ENCODE measurements at places on chromosomes 12 and 14. TPM values are rescaled to one million over a fixed set of nuclear protein-coding genes. Genes with fewer than 3 reads are reported as not detected.

Gene MSRB3
- total RNA-seq: not detected

Gene C1R
- 1.4 TPM for total RNA-seq

Gene CD27
- total RNA-seq: 149 TPM

Gene ALDH1L2
- total RNA-seq: 0.47 TPM

- no peak for DNase-seq
These were observed 769.8 kb downstream of the C12orf50 start for GRCh38 chr12:87259391-87259790.

GRCh38 chr14:41298328-41298690 lies 308.4 kb upstream of the LRFN5 start:
- DNase-seq: no peak

- no peak for DNase-seq
These were observed 1.2 kb downstream of the NTN4 start for GRCh38 chr12:95789126-95790032.

DNA sequence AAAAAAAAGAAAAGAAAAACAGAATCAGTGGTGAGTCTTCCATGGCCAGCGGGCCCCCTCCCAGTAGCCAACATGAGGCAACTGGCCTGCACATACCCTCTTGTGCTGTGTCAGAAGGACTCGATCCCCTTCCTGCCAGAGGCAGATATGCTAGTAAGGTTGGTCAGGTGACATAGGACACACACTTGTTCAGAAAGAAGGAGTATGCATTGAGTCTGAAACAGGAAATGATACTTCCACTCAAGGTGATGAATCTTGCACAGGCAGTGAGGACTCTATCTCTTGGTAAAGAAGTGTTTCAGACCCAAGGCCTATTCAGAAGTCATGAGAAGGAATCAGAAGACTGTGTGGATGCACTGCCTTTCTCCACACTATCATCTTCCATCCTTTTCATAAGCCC lies 269.7 kb upstream of the FAR2 start:
- no peak for DNase-seq

DNA sequence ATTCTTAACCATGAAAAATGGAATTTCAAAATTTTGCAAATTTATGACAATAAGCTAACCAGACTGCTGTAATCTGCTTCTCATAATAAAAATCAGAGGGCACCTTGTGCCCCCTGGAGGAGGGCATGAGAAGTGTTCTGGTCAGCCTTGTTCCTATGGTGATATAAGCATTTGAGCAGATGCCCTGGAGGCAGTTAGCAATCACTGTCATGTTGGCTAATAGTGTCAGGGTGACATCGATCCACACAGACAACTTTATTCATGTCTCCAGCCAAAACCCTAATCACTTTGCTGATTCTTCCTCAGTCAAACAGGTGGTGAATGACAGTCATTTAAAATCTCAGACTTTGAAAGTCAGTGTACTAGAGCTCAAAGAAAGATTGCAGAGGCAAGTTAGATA lies 943.0 kb downstream of the GALC start:
- no peak for DNase-seq

- peak; percentile 10 for DNase-seq
These were observed 280.6 kb upstream of the PWP1 start for GRCh38 chr12:107404981-107405380.

DNA sequence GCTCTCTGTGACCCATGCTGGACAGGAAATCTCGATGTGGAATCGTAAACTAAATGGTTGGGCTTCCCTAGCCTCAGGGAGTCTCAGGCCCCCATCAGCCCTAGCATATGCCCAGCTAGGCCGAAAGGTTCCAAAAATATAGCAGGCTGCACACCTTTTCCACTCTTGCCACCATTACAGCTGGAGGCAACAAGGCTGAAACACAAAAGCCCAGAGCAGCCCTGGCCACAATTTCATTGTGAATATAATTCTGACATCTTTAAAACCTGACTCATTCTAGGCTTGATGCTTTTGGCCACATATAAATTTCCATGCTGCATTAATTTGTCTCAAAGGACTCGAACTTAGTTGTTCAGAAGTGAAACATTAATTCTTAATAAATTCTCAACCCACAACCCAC lies 382.2 kb downstream of the GRIN2B start:
- no peak for DNase-seq
